ENCODE measurements at places on chromosomes 5 and 9.

- DNase-seq: no peak
These were observed 151.4 kb downstream of the TLE1 start for GRCh38 chr9:81537964-81538363.

GRCh38 chr9:75669721-75670120, 220.8 kb upstream of the PCSK5 start:
- DNase-seq: no peak

- peak; percentile 93 for DNase-seq
These were observed at the start of the genes SHLD3 and TRAPPC13 for GRCh38 chr5:65624571-65625555. Gene SHLD3 (plus strand): TSS chr5:65625027. CDS start chr5:65629588, 4,561 bp downstream. Gene TRAPPC13 (plus strand): TSS chr5:65625027. CDS start chr5:65625061, 34 bp downstream.

- DNase-seq: no peak
These were observed 126.4 kb downstream of the TTLL11 start for GRCh38 chr9:121966706-121967105.

GRCh38 chr9:87554171-87554910, 56.7 kb downstream of the DAPK1 start:
- DNase-seq: no peak

DNA sequence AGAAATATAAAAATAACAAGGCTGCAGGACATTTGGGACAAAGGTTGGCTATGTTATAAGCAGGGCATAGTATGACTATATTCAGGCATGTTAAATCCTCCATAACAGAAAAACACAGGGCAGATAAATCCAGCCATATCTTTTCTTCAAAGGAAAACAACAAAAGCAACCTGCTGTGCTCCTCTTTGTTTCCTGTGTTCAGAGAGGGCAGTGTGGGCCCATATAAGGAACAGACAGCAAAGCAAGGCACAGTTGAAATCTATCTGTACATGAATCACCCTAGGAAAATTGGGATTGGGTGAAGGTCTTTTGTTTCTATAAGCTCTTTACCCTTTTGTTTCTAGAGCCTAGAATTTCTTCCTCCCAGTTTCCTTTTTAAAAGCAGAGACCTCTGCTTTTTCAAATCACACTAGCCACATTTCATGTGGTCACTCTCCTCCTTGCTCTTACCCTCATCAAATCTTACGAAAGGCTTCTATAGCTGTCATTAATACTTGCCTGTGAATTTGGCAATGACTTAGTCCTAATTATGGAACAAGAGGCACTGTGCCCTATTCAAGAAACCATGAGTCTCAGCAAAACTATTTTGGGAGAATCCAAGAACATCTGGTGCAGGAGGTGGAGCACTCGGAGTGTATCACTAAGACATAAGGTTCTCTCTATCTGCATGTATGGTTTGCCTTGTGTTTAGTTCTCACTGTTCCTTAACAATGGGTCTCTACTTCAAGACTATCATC, 1.8 kb downstream of the GZMA start:
- no peak for DNase-seq

DNA sequence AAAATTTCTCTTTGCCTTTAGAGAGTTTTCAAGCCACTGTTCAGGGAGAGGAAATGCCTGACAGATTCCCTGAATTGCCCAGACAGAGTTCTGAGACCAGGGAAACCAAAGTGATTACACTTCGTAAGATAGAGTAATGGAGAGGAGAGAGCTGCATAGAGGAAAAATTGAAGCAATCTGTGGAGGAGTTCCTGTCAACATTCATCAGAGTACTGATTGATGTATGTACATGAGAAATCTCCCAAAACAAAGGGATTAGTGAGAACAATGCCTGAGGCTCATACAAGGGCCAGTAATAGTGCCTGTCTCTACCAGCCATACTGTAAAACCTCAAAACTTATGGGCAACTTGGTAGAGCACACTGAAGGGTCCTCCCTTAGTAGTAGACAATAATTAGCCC, 79.0 kb upstream of the TRIM32 start:
- DNase-seq: no peak

DNA sequence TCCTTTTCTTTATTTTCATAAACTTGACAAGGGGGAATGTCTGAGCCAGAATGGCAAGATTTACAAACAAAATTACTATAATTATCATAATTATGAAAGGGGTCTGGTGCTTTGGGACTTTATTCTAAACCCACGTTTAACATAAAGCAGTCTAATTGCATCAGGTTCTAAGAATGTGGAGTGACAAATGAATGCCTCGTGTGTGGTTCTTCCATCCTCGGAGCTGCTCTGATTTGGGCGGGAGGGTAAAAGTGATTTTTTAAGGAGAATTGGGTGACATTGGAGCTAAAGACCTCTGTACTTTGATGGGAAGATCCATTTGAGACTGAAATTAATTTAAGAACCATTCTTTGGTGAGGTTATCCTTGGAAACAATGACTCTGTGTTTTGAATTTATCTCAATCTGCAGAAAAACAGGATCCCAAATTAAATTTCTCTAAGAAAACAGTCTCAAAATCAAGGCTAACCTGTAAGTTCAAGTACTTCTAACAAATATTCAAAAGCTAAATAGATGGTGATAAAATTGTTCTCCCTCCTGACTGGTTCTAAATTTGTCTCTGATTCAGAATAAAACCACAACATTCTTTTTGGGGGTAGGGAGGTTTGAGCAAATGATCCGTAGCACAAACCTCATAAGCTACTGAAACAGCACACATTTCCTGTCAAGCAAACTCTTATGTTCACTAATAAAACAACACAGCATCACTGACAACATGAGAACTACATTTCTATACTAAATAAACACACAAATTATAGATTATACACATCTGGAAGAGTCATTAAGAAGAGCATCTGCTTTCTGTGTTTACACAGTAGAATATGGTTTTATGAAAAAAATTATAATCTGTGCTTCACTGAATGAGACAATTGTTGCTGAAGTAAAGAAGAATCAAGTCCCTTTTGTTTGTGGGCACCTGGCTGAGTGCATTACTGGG, 85.5 kb downstream of the DCP2 start:
- no peak for DNase-seq

DNA sequence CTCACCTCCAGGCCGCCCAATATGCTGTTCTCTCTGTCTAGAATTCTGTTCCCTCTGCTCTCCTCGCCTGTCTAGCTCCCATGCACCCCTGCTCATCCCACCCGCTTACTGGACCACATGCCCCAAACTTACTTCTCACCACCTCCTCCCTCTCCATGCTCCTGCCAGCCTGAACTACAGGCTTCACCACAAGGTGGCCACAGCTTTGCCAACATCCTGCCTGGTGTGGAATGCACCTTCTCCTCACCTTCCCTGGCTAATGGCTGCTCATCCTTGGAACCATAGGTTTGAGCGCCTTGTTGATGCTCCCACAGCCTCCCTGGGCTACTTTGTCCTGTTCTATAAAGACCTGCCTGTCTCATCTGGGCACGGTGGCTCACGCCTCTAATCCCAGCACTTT, 9.6 kb downstream of the LAMC3 start:
- DNase-seq: no peak

DNA sequence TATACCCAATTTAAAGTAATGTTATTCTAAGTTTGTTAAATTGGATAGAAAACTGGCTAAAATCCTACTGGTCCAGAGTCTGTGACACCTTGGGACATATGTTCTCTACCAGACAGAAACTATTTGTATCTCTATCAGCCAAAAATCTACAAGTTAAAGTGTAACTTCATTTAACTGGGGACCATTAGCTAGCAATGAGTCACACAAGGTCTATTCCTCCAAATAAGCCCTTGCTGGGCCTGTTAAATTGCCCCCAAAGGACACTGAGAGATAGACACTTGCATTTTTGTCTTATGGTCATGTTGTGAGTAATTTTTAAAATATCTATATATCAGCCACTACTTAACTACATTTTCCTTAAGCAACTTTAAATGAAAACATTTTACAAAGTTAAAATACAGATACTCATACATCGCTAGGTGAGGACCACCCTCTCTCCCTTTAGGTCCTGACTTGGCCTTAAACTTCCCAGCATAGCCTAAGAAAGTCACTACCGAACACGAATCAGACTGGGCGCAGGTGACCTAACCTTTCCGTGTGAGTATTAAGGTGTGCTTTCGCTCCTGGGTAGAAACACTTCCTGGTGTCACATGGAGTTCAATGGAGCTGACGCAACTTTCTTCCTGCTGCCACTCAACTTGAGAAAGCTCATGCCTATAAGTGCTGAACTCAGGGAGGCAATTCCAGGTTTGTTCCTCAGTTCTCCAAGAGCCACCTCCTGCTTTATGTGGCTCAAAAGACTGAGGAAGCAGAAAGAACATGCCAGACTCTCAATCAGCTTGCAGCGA, 249.1 kb downstream of the DIRAS2 start:
- DNase-seq: no peak

GRCh38 chr5:68543212-68543611, 327.7 kb downstream of the PIK3R1 start:
- DNase-seq: no peak

- peak; percentile 85 for DNase-seq
These were observed 69.0 kb downstream of the SLC28A3 start for GRCh38 chr9:84271531-84271900.

DNA sequence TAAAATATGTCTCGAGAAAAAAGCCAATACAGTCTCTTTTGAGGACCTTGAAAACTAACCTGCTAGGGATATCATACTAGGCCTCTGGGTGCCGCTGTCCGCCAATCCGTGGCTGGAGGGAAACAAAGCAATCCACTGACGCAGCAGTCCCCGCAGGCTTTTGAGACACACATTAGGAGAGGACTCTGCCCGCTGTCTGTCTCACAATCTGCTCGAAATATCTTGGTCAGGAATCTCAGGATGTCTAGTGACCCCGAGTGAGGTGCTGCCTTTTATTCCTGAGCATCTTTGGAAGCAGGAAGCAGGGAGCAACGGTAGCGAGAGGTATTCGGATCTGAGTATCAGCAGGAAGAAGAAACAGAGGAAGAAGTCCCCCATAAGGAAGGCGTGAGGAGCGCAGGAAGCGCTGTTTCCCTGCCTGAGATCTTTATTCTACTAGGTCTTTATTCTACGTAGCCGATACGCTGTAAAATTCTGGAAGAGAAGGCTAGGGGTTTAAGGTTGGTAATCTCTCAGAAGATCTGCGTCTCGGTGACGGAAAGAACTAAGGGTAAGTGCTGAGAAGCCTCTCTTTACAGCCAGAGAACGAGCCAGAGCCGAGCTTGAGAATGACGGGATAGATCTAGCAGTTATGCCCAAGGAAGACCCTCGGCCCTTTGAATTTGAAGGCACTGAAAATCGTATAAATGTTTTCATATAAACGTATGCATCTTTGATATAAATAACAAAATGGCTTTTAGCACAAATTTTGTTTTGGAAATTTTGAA, 4.0 kb upstream of the PCDHGA1 start:
- peak; percentile 65 for DNase-seq

- DNase-seq: no peak
These were observed 10.0 kb downstream of the GPX3 start for GRCh38 chr5:151030379-151030778.

DNA sequence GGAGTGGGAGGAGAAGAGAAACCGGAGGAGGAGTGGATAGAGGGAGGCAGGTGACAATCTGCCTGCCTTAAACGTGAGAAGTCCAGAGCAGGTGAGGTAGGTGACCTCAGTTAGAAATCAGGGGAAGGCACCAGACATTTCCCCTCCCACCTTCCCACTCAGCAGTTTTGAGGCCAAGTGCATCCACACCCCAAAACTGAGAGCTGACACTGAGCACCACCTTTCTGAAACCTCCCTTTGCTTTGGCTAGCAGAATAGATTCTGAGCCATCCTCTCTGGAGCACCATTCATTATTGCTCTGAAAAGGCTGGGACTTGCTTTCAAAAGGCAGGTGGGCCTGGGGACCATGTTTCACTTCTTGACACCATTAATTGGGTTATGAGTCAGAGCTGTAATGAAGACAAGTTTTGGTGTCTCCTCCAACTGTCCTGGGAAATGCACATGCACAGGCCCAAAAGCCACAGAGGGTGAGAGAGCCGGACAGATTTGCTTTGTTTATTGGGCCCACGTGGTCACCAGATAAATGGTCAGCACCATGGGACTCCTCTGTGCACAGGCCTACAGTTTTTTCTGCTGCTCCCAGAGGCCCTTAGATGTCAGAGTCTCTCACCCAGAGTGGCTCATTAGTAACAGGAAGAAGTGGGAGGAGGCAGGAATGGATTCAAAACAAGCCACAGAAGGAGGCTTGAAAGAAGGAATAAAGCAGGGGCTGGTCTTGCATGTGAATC, 314.7 kb downstream of the TLE1 start:
- DNase-seq: no peak

- no peak for DNase-seq
These were observed 5.1 kb downstream of the PIP5K1B start for GRCh38 chr9:68710111-68710471.

GRCh38 chr5:174376726-174377373, 331.3 kb downstream of the NSG2 start:
- no peak for DNase-seq

GRCh38 chr9:105969636-105970035, 275.3 kb downstream of the TMEM38B start:
- no peak for DNase-seq

DNA sequence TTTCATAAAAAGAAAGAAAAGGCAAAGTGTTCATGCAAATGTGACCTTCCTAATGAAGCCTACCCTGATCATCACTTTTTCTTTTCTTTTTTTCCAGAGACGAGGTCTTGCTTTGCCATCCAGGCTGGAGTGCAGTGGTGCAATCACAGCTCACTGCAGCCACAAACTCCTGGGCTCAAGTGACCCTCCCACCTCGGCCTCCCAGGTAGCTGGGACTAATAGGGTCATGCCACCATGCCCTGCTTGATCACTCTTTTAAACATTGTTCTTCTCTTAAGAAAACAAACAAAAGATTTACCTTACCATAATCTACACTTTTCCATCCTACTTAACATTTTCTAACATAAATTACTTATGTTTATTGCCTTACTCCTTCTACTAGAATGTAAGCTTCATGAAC, 8.5 kb upstream of the GOLGA1 start:
- DNase-seq: no peak

GRCh38 chr5:166102947-166103346, 2188.5 kb upstream of the WWC1 start:
- DNase-seq: no peak

DNA sequence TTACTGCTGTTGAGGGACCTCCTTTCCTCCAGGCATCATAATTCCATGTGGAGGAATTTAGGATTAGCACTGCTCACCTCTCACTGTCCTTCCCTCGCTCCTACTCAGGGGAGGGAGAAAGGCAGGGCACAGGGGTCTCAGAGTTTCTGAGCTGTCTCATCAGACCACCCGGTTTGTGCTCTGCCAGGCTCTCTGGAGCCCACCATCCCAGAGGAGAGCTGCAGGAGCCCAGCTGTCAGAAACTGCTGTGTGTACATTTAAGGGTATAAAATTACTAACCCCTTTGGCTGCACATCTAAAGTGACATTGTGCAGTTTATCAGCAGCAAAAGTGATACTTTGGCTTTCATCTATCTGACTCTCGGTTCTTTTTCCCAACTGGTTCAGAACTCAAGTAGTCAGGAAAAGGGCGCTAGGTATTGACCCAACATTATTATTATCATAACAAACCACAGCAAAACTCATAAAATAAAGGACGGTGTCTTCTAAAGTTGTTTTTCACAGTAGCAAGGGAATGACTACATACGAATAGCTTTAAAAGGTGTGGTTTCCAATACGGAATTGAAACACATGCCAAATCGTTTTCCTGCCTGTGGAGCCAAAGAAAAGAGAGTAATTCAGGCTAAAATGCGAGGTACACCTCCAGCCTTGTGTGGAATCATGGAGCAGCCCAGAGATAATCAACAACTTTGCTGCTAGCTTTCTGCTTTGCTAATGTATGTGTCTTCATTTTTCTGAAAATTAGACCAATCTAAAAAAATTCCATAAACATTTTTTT, 348.1 kb downstream of the TMEM167A start:
- no peak for DNase-seq

Data from Peyer's patch (tissue), 4 donors.